ENCODE measurements at places on chromosomes 5 and 9. TPM values are rescaled to one million over a fixed set of nuclear protein-coding genes. Genes with fewer than 3 reads are reported as not detected.
A peak's percentile ranks its signal among the peaks of the same experiment; 100 is the strongest.

DIRAS2 gene
- 5.1 TPM for total RNA-seq

GRCh38 chr9:101054657-101055056 is 26.1 kb downstream of the PLPPR1 start:
- no peak overlapping the region for H3K4me3 ChIP-seq
- no peaks in the 10 kb centered on the region for H3K4me1 ChIP-seq

IGFBPL1 gene
- 2.8 TPM for total RNA-seq

- H3K4me1 ChIP-seq, result no peaks in the 10 kb centered on the region
- H3K27ac ChIP-seq, result no peak overlapping the region
- no peak for DNase-seq
- peaks cover 4% of the 10 kb centered on the region for H3K27me3 ChIP-seq
- H3K36me3 ChIP-seq, result no peaks in the 10 kb centered on the region
Measured at GRCh38 chr5:112649882-112650281, 87.8 kb upstream of the APC start.

DNA sequence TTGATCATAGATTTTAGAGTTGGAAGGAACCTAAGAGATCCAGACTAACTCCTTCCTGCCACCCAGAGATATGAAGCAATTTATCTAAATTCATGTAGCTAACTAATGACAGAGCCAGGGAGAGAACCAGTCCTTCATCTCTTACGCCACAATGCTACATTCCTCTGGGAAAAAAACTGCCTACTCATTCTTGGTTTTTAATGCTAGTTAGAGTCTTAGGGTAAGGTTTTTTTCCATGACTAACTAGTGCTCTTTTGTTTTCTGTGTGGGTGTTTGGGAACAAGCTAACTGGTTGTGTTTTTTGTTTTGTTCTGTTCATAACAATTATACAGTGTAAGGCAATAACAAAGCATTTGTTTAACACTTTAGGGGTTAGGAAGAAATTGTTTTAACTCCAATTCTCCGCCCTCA is 52.4 kb downstream of the SLC44A1 start:
- no peaks in the 10 kb centered on the region for H3K36me3 ChIP-seq
- peaks cover 49% of the 10 kb centered on the region for H3K4me1 ChIP-seq
- H3K27me3 ChIP-seq, result no peaks in the 10 kb centered on the region
- DNase-seq, result no peak

DNA sequence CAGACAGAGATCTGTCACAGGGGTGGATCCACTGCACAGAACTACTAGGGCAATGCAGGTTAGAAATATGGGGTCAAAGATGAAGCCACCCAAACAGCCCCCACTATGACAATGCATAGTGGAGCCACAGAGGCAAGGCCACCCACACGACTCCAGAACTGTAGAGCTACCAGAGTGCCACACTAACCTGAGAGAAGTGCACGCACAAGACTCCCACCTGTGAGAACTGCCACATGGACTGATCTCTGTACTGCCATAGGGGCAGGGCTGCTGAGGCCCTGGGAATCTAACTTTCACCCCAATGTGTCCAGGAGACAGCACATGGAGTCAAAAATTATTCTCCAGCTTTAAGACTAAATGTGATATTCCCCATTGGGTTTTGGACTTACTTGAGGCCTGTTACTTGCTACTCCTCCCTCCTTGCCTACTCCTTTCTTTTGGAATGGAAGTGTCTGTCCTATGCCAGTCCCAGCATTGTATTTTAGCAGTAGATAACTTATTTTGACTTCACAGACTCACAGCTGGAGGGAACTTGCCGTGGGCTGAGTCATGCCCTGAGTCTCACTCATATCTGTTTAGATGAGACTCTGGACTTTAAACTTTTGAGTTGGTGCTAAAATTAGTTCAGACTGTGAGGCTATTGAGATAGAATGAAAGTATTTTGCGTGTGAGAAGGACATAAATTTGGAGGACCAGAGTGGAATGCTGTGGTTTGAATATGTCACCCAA is 853.3 kb downstream of the MAT2B start:
- H3K4me3 ChIP-seq, result no peak overlapping the region
- peaks cover 3% of the 10 kb centered on the region for H3K27me3 ChIP-seq
- no peaks in the 10 kb centered on the region for H3K36me3 ChIP-seq
- H3K27ac ChIP-seq, result no peak overlapping the region
- no peak for DNase-seq

- DNase-seq, result no peak
- H3K27me3 ChIP-seq, result no peaks in the 10 kb centered on the region
- H3K27ac ChIP-seq, result no peak overlapping the region
- no peaks in the 10 kb centered on the region for H3K4me1 ChIP-seq
Measured at GRCh38 chr5:162800301-162800700, 637.1 kb upstream of the CCNG1 start.

RNF183 gene
- not detected for total RNA-seq

GRCh38 chr5:109329333-109330237 is 80.2 kb downstream of the PJA2 start:
- no peaks in the 10 kb centered on the region for H3K4me1 ChIP-seq
- H3K36me3 ChIP-seq, result peaks cover 24% of the 10 kb centered on the region
- no peaks in the 10 kb centered on the region for H3K27me3 ChIP-seq
- H3K27ac ChIP-seq, result no peak overlapping the region
- no peak overlapping the region for H3K4me3 ChIP-seq

DNA sequence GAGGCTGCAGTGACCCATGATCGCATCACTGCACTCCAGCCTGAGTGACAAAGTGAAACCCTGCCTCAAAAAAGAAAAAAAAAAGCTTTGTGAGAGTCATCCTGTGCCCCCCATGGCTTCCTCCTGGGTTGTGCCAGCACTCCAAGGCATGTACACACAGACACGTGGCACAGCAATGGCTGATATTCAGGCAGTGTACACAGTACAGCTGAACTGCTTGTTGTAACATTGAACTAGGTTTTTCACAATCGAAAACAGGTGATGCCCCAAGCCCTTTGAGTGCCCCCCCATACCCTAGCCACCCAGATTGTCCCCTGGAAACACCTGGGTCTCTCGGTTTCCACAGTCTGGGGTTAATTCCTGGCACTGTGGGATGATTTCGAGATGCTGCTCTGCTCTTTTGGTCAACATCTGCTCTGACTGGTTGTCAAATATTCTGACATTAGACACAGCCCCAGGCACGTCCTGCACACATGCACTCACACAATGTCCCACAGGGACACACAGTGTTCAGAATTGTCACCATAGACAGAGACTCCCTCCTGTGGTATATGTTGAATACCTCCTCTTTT is 9.2 kb downstream of the SPINK4 start:
- H3K4me1 ChIP-seq, result no peaks in the 10 kb centered on the region
- no peak for DNase-seq
- H3K27me3 ChIP-seq, result no peaks in the 10 kb centered on the region
- no peak overlapping the region for H3K4me3 ChIP-seq
- peaks cover 15% of the 10 kb centered on the region for H3K36me3 ChIP-seq

DNAH5 gene
- 0.37 TPM for total RNA-seq

GRCh38 chr9:120399940-120400339 is 180.0 kb downstream of the CDK5RAP2 start:
- no peaks in the 10 kb centered on the region for H3K27me3 ChIP-seq
- H3K36me3 ChIP-seq, result peaks cover 21% of the 10 kb centered on the region
- peaks cover 68% of the 10 kb centered on the region for H3K4me1 ChIP-seq
- H3K27ac ChIP-seq, result peak overlapping the region; percentile 63
- no peak overlapping the region for H3K4me3 ChIP-seq

GADD45G gene
- total RNA-seq, result 1.0 TPM

DNA sequence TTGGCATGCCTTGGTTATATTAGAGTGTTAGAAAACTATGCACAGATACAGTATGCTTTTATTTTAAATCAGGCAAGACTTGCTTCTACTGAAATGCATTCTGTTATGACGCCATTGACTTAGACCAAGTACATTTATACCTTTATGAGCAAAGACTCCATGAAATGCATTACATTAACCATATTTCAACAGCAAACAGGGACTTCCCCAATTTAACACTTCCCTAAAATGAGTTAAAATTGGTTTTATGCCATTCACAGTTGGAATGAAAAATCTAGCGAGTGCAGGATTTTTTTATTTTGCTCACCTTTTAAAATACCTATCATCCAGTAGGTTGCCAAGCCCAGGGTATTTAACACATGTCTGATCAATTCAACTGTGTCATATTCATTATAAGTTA is 272.1 kb upstream of the IZUMO3 start:
- H3K27me3 ChIP-seq, result no peaks in the 10 kb centered on the region
- no peak overlapping the region for H3K4me3 ChIP-seq
- H3K36me3 ChIP-seq, result no peaks in the 10 kb centered on the region
- H3K27ac ChIP-seq, result no peak overlapping the region

- DNase-seq, result no peak
- H3K4me1 ChIP-seq, result peaks cover 41% of the 10 kb centered on the region
- H3K27me3 ChIP-seq, result no peaks in the 10 kb centered on the region
Measured at GRCh38 chr5:125154301-125155110, 408.1 kb upstream of the ZNF608 start.

GRCh38 chr5:41445937-41446563 is 64.4 kb downstream of the PLCXD3 start:
- H3K36me3 ChIP-seq, result no peaks in the 10 kb centered on the region
- no peak overlapping the region for H3K4me3 ChIP-seq
- DNase-seq, result no peak
- H3K27me3 ChIP-seq, result no peaks in the 10 kb centered on the region

- DNase-seq, result no peak
- H3K4me3 ChIP-seq, result no peak overlapping the region
- no peaks in the 10 kb centered on the region for H3K4me1 ChIP-seq
- no peak overlapping the region for H3K27ac ChIP-seq
Measured at GRCh38 chr5:76165029-76165428, 81.8 kb downstream of the SV2C start.

- peaks cover 4% of the 10 kb centered on the region for H3K36me3 ChIP-seq
- H3K4me1 ChIP-seq, result peaks cover 2% of the 10 kb centered on the region
- no peak for DNase-seq
- H3K27me3 ChIP-seq, result no peaks in the 10 kb centered on the region
- no peak overlapping the region for H3K4me3 ChIP-seq
Measured at GRCh38 chr5:157303667-157304327, 37.9 kb downstream of the CYFIP2 start.

ALDH1B1 gene
- 10.7 TPM for total RNA-seq

DNA sequence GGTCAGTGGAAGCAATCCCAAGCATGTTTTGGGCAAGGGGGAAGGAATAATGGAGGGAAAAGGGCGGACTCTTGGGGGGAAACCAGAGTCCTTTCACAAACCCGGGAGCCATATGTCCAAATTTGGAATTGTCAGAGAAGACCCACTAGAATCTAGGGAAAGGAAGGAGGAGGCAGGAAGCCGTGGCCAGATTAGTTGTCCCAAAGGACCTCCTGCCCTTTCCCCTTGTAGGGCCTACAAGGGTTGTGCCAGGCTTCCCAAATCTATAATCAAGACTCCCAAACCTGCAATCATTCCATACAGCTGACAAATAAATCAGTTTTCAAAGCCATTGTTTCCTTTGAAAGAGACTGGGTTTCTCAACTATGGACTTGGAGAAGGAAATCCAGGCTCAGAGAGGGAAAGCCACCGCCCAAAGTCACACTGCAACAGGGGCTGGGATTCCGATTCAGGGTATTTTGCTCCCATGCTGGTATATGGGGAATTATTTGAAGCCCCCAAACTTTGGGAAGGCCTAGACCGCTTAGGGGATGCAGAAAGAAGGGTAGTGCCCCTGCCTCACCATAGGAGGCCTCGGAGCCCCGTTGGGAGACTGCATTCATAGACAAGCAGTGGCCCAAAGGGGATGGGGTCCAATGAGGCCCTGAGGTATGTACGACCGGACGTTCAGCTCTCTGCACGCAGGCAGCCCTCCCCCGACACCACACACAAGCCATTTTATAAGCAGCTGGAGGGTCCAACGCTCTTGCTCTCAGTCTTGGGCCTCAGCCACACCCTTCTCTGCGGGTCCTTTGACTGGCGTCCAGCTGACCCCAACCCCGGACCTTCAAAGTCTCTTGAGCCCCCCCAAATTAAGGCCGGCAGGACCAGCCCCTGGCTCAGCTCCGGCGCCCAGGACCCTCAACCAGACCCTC is 815 bp downstream of the ANXA6 start:
- no peaks in the 10 kb centered on the region for H3K36me3 ChIP-seq
- peaks cover 46% of the 10 kb centered on the region for H3K4me1 ChIP-seq

PCDHGA2 gene
- total RNA-seq, result 0.21 TPM

SPATA31A3 gene
- not detected for total RNA-seq

GRCh38 chr5:14153932-14154731 is 11.0 kb downstream of the TRIO start:
- no peaks in the 10 kb centered on the region for H3K36me3 ChIP-seq
- peak overlapping the region; percentile 43 for H3K4me3 ChIP-seq
- no peaks in the 10 kb centered on the region for H3K27me3 ChIP-seq
- peaks cover 38% of the 10 kb centered on the region for H3K4me1 ChIP-seq

GRCh38 chr5:1228120-1228519 is 2.9 kb downstream of the SLC6A18 start:
- H3K4me3 ChIP-seq, result no peak overlapping the region
- no peaks in the 10 kb centered on the region for H3K36me3 ChIP-seq
- DNase-seq, result no peak
- no peak overlapping the region for H3K27ac ChIP-seq
- no peaks in the 10 kb centered on the region for H3K27me3 ChIP-seq
- H3K4me1 ChIP-seq, result no peaks in the 10 kb centered on the region

DNA sequence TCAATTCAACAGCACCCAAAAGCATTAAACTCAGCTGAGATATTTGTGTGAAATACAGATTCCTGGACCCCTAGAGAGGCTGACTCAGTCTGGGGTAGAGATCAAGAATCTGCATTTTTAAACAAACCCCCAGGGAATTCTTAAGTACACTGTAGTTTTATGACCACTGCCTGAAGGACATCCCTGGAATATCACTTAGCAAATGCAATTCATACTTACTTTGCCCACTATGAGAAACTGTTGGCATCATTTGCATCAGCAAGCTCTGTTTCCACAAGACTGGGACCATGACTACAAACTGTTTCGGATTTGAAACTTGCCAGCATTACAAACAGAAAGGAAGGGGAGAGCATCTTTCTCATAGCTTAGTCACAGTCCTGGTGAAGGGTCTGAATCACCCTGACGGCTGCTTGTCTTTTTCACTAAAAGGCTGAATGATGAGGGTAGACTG is 63.7 kb downstream of the MLLT3 start:
- H3K27ac ChIP-seq, result peak overlapping the region; percentile 74
- no peaks in the 10 kb centered on the region for H3K36me3 ChIP-seq
- no peak for DNase-seq

- no peak overlapping the region for H3K4me3 ChIP-seq
- no peaks in the 10 kb centered on the region for H3K27me3 ChIP-seq
- H3K4me1 ChIP-seq, result peaks cover 2% of the 10 kb centered on the region
- H3K36me3 ChIP-seq, result peaks cover 3% of the 10 kb centered on the region
Measured at GRCh38 chr9:110429453-110429852, 91.8 kb upstream of the TXNDC8 start.

TGFBI gene
- total RNA-seq, result 267 TPM

RAD17 gene
- 30.6 TPM for total RNA-seq

DNA sequence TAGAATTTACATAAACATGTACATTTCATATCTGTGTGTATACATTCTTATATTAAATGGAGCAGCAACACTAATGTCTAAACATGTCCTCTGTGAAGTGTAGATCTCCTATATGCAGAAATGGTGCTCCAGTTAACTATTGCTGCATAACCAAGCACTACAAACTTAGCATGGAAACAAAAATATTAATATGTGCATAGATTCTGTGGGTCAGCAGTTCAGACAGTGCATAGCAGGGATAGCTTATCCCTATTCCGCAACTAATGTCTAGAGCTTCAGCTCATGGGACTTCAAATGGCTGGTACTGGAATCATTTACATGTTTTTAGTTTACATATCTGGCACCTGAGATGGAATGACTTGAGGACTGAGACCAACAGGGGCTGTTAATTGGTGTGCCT is 652.1 kb downstream of the TLE4 start:
- H3K4me1 ChIP-seq, result no peaks in the 10 kb centered on the region
- DNase-seq, result no peak
- no peak overlapping the region for H3K27ac ChIP-seq
- no peaks in the 10 kb centered on the region for H3K36me3 ChIP-seq
- no peak overlapping the region for H3K4me3 ChIP-seq

- H3K4me1 ChIP-seq, result peaks cover 58% of the 10 kb centered on the region
- peak overlapping the region; percentile 46 for H3K27ac ChIP-seq
- DNase-seq, result no peak
- no peaks in the 10 kb centered on the region for H3K27me3 ChIP-seq
- no peak overlapping the region for H3K4me3 ChIP-seq
- peaks cover 19% of the 10 kb centered on the region for H3K36me3 ChIP-seq
Measured at GRCh38 chr9:109100543-109101201, 19.1 kb downstream of the TMEM245 start.

FSTL4 gene
- not detected for total RNA-seq
